Fibroblast of skin of left biceps (primary cell): ENCODE measurements at places on chromosomes 4 and X.

GRCh38 chr4:128958194-128958593 is 135.1 kb downstream of the SCLT1 start:
- DNase-seq, result no peak

DNA sequence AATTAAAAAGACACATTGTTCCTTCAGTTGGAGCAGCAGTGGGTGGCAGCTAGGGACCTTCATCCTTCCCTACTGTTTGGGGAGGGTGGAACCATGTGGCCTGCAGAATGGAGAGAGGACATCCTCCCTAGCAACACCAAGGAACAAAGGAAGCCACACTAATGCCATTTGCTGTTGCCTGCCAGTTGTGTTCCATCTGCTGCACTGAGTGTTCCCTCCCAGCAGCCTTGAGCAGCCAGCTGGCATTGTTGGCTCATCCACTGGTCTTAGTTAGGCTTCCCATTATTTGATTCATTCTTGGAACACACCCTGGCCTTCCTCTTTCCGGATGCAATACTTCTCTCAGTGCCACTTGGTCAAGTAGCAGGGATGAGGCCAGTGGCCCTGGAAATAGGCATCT is 25.0 kb upstream of the HMGB3 start:
- no peak for DNase-seq

- peak; percentile 0 for DNase-seq
Measured at GRCh38 chrX:27186671-27187070, 276.5 kb downstream of the PPP4R3C start.

GRCh38 chr4:87965501-87965975 is 10.0 kb upstream of the SPP1 start:
- no peak for DNase-seq

- peak; percentile 70 for DNase-seq
Measured at GRCh38 chr4:185774845-185775680, 36.9 kb downstream of the SORBS2 start.

DNA sequence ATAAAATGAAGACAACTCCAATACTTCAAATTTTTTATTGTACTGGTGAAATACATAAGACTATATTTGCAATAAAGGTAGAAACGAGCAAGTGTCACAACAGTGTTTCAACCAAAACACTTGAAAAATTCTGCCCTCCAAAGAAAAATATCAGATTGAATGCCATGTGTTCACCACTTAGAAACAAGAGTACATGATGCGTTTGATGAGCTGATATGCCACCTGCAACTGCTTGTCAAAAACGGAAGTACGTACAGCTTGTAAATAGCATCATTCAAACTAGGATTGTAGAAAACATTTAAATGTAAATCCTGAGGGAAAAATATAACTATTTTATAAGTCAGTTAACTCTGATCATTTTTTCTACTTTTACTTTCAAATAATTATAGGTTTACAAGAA is 276.1 kb downstream of the ANTXR2 start:
- DNase-seq, result no peak

- DNase-seq, result no peak
Measured at GRCh38 chr4:11149612-11150259, 279.0 kb downstream of the HS3ST1 start.

GRCh38 chr4:101596781-101597552 is 193.6 kb upstream of the BANK1 start:
- DNase-seq, result no peak

DNA sequence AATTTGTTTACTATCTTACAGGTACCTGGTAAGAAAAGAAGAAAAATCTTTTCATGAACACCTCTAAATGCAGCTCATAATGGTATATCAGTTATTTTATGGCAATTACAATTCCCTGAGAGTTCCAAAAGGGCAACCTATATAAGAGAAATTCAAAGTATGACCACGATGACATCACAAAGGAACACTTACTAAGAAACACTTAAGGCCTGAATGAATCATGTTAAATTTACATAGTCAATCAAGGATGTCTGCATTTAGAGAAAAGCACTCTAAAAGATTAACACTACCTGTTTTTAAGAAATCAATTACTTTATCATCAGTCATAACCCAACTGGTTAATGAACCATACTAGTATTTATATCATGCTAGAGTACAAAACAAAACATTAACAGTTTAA is 63.9 kb downstream of the LCORL start:
- DNase-seq, result no peak

DNA sequence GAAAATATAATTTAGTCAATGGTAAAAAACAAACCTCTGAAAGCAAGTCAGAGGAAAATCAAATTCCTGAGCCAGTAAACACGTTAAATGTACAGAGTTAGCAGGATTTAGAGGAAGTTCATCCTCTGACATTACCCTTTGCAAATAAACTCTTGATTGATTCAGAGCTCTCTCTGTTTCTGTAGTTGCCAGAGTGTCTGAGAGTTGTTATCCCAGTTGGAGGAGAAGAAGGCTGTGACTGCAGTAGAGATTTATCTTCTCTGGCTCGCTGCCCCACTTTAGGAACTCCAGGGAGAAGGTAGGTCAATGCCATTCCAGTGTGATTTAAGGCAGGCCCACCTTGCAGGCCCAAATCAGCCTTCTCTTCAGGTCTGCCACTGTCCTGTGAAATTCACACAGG is 6.2 kb upstream of the AMOT start:
- DNase-seq, result no peak
